ENCODE measurements at places on chromosomes 11 and 22. TPM values are rescaled to one million over a fixed set of nuclear protein-coding genes. Genes with fewer than 3 reads are reported as not detected.

UBQLNL gene
- total RNA-seq: 0.32 TPM

UPK3A gene
- not detected for total RNA-seq

PGA5 gene
- total RNA-seq: 0.16 TPM

DERL3 gene
- total RNA-seq: 0.36 TPM

MIF gene
- 141 TPM for total RNA-seq

RANBP1 gene
- 51.8 TPM for total RNA-seq

CD3G gene
- total RNA-seq: not detected

TMEM132A gene
- total RNA-seq: 16.0 TPM

CFAP68 gene
- total RNA-seq: 3.9 TPM

Measured in hair follicle dermal papilla cell (primary cell).